Suppressor macrophage treated with lipopolysaccharide for 4 hours (primary cell): ENCODE measurements at places on chromosomes 12 and 14.

- DNase-seq: no peak
These were observed 420.8 kb downstream of the EGLN3 start for GRCh38 chr14:33529787-33530757.

- no peak for DNase-seq
These were observed 224.4 kb downstream of the CHST11 start for GRCh38 chr12:104681012-104681690.

- DNase-seq: no peak
These were observed 99.2 kb upstream of the SCAF11 start for GRCh38 chr12:46089414-46090162.

DNA sequence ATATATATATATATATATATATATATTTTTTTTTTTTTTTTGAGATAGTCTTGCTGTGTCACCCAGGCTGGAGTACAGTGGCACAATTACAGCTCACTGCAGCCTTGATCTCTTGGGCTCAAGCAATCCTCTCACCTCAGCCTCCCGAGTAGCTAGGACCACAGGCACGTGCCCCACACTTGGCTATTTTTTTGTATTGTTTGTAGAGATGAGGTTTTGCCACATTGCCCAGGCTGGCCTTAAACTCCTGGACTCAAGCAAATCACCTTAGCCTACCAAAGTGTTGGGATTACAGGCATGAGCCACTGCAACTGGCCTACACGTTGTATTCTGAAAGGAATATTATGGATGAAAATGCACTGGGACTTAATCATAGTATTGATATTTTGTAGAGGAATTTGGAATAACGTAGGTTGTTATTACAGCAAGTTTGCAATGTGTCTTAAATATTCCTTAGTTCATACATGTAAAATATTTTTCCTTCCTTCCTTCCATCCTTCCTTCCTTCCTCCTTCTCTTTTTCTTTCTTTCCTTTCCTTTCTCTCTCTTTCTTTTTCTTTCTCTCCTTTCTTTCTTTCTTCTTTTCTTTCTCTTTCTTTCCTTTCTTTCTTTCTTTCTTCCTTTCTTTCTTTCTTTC, 862 bp downstream of the KLRB1 start:
- DNase-seq: no peak

DNA sequence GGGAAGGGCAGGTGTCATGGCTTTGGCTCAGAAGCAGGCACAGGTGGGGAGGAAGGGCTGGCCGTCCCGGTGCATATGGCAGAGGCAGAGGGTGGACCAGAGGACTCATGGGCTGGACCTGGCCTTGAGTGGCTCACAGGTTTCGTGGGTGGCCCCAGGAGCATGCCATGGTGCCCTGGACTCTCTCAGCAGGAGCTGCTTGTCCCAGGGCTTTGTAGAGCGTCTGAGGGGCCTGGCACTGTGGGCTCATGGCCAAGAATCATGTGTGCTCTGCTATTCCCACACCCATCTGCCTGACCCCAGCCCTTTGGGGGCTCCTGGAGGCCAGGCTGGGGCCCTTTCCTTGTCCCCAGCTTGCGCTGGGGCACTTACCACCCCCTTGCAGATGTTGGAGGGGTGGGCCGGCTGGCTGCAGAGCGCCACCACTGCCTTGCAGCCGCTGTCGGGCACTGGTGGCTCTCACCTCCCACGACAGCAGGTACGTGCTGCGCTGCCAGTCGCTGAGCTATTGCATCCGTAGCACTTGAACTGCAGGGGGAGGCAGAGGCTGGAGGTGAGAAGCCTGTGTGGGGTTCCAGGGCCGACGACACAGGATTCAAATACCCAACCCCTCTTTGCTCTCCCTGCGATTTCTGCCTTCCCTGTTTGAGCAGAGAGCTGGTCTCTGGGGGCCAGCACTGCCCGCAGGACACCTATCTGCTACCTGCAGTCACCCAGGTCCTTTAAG, 187.4 kb upstream of the PRMT8 start:
- no peak for DNase-seq

GRCh38 chr14:103377522-103378037, 7.6 kb upstream of the MARK3 start:
- no peak for DNase-seq

GRCh38 chr12:175759-176158, 38.2 kb downstream of the SLC6A12 start:
- no peak for DNase-seq
